Activated T-cell treated with anti-CD3 and anti-CD28 coated beads, Interleukin-2, amount 50 U/mL, for 72 hours (primary cell): ENCODE measurements at places on chromosomes 1 and 21. TPM values are rescaled to one million over a fixed set of nuclear protein-coding genes. Genes with fewer than 3 reads are reported as not detected.

The KIF17 gene
- not detected for total RNA-seq

The FOXO6 gene
- total RNA-seq, result 0.21 TPM

- peaks cover 13% of the 10 kb centered on the region for H3K27me3 ChIP-seq
- H3K36me3 ChIP-seq, result no peaks in the 10 kb centered on the region
- H3K27ac ChIP-seq, result no peak overlapping the region
- no peak overlapping the region for H3K4me3 ChIP-seq
- H3K4me1 ChIP-seq, result no peaks in the 10 kb centered on the region
These were observed 217.9 kb downstream of the FOXD2 start for GRCh38 chr1:47655521-47656300.

The SFN gene
- 0.86 TPM for total RNA-seq

The CHIT1 gene
- total RNA-seq, result 4.7 TPM

GRCh38 chr21:46116776-46117585, 19.1 kb downstream of the COL6A2 start:
- H3K4me1 ChIP-seq, result no peaks in the 10 kb centered on the region
- no peaks in the 10 kb centered on the region for H3K36me3 ChIP-seq
- H3K27me3 ChIP-seq, result no peaks in the 10 kb centered on the region
- H3K27ac ChIP-seq, result no peak overlapping the region
- no peak for DNase-seq

DNA sequence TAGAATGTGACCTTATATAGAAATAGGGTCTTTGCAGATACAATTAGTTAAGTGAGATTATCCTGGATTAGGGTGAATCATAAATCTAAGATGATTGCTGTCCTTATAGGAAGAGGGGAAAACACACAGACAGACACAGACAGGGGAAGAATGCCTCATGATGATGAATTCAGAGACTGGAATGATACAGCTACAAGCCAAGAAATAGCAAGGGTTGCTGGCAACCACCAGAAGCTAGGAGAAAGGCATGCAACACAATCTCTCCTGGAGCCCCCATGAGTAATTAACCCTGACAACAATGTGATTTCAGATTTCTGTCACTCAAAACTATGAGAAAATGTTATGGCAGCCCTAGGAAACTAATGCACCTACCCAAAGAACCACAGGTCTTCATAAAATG, 19.1 kb upstream of the PPIH start:
- no peak for DNase-seq
- H3K27me3 ChIP-seq, result no peaks in the 10 kb centered on the region
- H3K36me3 ChIP-seq, result no peaks in the 10 kb centered on the region
- H3K4me3 ChIP-seq, result no peak overlapping the region
- no peak overlapping the region for H3K27ac ChIP-seq

DNA sequence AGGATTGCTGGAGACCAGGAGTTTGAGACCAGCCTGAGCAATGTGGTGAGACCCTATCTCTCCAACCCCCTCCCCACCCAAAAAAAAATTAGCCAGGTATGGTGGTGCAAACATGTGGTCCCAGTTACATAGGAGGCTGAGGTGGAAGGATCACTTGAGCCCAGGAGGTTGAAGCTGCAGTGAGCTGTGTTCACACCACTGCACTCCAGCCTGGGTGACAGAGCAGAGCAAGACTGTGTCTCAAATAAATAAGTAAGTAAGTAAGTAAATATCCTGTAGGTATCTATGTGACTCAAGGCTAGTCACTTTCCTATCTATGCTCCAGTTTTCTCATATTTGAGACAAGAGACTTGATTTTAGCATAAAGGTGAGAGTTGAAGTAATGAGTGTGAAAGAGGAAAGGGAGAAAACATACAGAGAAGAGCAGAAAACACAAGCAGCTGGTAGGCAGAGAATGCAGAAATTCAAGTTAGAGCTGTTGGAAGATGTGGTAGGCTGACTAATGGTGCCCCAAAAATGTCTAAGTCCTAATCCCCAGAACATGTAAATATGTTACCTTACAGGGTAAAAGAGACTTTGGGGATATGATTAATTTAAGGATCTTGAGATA, 7.5 kb downstream of the PPP1R12B start:
- no peak overlapping the region for H3K27ac ChIP-seq
- H3K27me3 ChIP-seq, result no peaks in the 10 kb centered on the region
- no peaks in the 10 kb centered on the region for H3K36me3 ChIP-seq
- DNase-seq, result no peak
- H3K4me3 ChIP-seq, result no peak overlapping the region
- peaks cover 10% of the 10 kb centered on the region for H3K4me1 ChIP-seq

The CYP4A11 gene
- total RNA-seq, result not detected

DNA sequence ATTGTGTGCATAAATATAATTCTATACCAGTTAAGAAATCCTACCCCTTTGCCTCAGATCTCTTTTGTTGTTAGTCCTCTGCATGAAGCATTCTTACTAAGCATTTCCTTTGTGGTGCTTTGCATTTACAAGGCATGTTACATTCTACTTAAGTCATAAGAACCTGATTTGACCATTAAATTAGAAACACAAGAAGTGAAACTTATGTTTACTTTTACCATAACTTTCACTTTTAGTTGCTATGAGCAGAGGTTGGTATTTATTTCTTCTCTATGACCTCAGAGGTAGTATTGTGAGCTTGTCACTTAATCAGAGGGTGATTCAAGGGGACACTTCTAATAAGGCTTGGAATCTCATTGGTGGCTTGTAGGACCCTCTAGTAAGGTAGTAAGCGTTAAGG, 9.0 kb downstream of the FAM20B start:
- H3K4me3 ChIP-seq, result peak overlapping the region; percentile 90
- H3K27ac ChIP-seq, result peak overlapping the region; percentile 99
- H3K27me3 ChIP-seq, result no peaks in the 10 kb centered on the region
- no peaks in the 10 kb centered on the region for H3K36me3 ChIP-seq
- H3K4me1 ChIP-seq, result peaks cover 93% of the 10 kb centered on the region
- DNase-seq, result no peak

GRCh38 chr1:70204600-70204999, 779 bp downstream of the LRRC40 start:
- H3K27me3 ChIP-seq, result no peaks in the 10 kb centered on the region
- peak overlapping the region; percentile 99 for H3K4me3 ChIP-seq
- H3K27ac ChIP-seq, result peak overlapping the region; percentile 99
- peaks cover 5% of the 10 kb centered on the region for H3K36me3 ChIP-seq
- peaks cover 60% of the 10 kb centered on the region for H3K4me1 ChIP-seq
- DNase-seq, result no peak

DNA sequence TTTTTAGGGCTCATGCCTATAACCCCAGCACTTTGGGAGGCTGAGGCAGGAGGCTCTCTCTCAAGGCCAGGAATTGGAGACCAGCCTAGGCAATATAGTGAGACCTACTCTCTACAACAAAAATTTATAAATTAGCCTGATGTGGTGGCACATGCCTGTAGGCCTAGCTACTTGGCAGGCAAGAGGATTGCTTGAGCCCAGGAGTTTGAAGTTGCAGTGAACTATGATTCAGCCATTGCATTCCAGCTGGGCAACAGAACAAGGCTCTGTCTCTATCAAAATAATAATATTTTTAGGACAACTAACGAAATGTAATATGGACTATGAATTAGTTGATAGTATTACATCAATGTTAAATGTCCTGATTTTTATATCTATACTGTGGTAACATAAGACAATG, 68.8 kb upstream of the ARID1A start:
- no peaks in the 10 kb centered on the region for H3K27me3 ChIP-seq
- H3K27ac ChIP-seq, result no peak overlapping the region
- DNase-seq, result no peak
- no peak overlapping the region for H3K4me3 ChIP-seq
- H3K36me3 ChIP-seq, result no peaks in the 10 kb centered on the region

- no peaks in the 10 kb centered on the region for H3K27me3 ChIP-seq
- no peaks in the 10 kb centered on the region for H3K4me1 ChIP-seq
- H3K27ac ChIP-seq, result no peak overlapping the region
- no peak overlapping the region for H3K4me3 ChIP-seq
These were observed 37.6 kb downstream of the DHCR24 start for GRCh38 chr1:54849219-54850068.

The SPATA1 gene
- total RNA-seq, result 2.9 TPM

- H3K27me3 ChIP-seq, result no peaks in the 10 kb centered on the region
- DNase-seq, result peak; percentile 41
- H3K27ac ChIP-seq, result peak overlapping the region; percentile 98
- peaks cover 13% of the 10 kb centered on the region for H3K36me3 ChIP-seq
These were observed 91.7 kb downstream of the CDC14A start for GRCh38 chr1:100443811-100444571.

DNA sequence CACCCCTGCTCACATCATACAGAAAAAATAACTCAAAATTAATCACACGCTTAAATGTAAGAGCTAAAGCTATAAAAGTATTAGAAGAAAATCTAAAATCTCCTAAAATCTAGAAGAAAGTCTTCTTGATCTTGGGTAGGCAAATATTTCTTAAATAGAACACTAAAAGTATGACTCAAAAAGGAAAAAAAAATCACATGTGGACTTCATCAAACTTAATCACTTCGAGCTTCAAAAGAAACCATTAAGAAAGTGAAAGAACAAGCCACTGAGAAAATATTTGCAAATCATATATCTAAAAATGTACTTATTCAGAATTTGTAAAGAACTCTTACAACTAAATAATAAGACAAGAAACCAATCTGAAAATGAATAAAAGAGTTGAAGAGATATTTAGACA, 32.7 kb downstream of the LRRC52 start:
- no peak overlapping the region for H3K4me3 ChIP-seq
- DNase-seq, result no peak
- no peaks in the 10 kb centered on the region for H3K36me3 ChIP-seq
- no peak overlapping the region for H3K27ac ChIP-seq
- no peaks in the 10 kb centered on the region for H3K4me1 ChIP-seq
- H3K27me3 ChIP-seq, result peaks cover 37% of the 10 kb centered on the region

DNA sequence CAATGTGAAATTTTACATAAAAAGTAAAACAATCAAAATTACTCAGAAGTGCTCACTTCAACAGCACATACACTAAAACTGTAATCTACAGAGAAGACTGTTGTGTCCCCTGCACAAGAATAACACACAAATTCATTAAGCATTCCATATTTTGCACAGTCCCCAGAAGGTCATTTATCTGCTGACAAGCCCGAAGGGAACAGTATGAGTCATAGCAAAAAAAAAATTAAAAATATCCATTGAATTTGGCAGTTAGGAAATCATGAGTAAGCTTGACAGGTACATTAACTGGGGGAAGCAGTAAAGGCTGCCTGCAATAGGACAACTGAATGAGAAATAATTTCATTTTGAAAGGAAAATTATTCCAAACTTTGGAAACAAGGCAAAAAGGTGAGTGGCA, 3.3 kb upstream of the CACYBP start:
- peaks cover 9% of the 10 kb centered on the region for H3K4me1 ChIP-seq
- H3K36me3 ChIP-seq, result peaks cover 13% of the 10 kb centered on the region
- no peak for DNase-seq
- no peak overlapping the region for H3K4me3 ChIP-seq

The VANGL1 gene
- 3.8 TPM for total RNA-seq

The FCRL5 gene
- total RNA-seq, result not detected

The CELA2B gene
- total RNA-seq, result not detected

The PGBD5 gene
- total RNA-seq, result 0.12 TPM

DNA sequence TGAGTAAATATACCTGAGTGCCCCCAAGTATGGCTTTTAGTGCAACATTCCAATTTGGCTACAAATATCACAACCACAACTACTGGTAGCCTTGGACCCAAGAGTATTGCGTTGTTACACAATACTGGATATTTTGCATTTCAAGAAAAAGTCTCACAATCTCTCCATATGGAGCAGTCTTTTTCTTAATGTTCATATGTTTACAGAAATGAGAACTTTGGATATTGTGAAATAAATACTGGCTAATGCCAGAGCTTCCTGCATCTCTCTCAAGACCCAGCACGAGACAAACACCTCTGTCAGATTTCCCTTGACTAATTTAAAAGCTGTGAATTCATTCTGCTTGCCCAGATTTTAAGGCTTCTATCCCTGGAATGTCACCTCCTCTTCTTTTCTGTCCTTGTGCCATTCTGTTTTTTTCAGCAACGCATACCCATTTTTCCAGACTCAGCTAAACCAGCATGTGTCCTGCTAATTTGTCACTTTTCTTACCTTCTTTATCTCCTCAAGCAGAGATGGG, 136.2 kb upstream of the BACE2 start:
- DNase-seq, result no peak
- H3K4me3 ChIP-seq, result no peak overlapping the region
- peaks cover under 1% of the 10 kb centered on the region for H3K36me3 ChIP-seq

The LCE3E gene
- total RNA-seq, result not detected

- H3K27ac ChIP-seq, result no peak overlapping the region
- peaks cover 7% of the 10 kb centered on the region for H3K36me3 ChIP-seq
- H3K4me1 ChIP-seq, result no peaks in the 10 kb centered on the region
These were observed 3.7 kb upstream of the KLF18 start for GRCh38 chr1:44144962-44145756.

- peaks cover 39% of the 10 kb centered on the region for H3K4me1 ChIP-seq
- no peak for DNase-seq
- no peaks in the 10 kb centered on the region for H3K36me3 ChIP-seq
These were observed 69.3 kb downstream of the EPB41 start for GRCh38 chr1:28983509-28984310.

DNA sequence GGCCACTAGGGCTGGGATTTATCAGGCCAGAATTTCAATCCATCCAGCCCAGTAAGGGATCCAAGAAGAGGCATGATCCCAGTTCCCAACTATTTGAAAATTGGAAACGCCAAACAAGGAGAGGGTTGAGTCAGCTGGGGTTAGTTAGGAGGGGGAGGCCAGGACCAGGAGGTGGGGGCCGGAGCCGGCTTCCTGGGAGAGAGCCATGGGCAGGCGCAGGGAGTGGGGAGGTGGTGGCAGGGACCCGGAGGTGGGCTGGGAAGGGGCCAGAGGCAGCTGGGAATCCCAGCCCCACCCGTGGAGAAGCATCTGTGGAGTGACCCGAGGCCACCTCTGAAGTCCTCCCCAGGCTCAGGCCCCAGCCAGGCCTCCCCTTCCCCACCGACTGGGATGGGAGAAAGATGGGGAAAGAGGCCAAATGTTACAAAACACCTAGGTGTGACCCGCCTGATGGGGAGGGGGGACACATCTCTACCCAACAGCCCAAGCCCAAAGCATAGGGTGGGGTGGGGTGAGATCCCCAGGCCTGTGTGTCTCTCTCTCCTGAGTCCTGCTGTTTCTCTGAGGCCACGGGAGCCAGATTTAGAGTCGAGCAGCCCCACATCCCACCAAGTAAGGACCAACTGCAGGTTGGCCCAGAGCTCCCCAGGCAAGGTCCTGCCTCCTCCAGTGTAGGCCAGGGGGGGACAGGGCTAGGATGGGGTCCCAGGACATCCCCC, 10.1 kb downstream of the HSPG2 start:
- peaks cover 4% of the 10 kb centered on the region for H3K27me3 ChIP-seq
- no peak overlapping the region for H3K27ac ChIP-seq
- DNase-seq, result no peak
- H3K36me3 ChIP-seq, result no peaks in the 10 kb centered on the region

GRCh38 chr1:2046174-2046917, 3.9 kb upstream of the PRKCZ start:
- H3K4me3 ChIP-seq, result no peak overlapping the region
- no peak overlapping the region for H3K27ac ChIP-seq
- peaks cover 15% of the 10 kb centered on the region for H3K27me3 ChIP-seq
- H3K36me3 ChIP-seq, result no peaks in the 10 kb centered on the region
- H3K4me1 ChIP-seq, result peaks cover 29% of the 10 kb centered on the region
- DNase-seq, result peak; percentile 83

The FCGR1A gene
- not detected for total RNA-seq

The BTBD8 gene
- total RNA-seq, result 3.1 TPM

The LRRC38 gene
- total RNA-seq, result not detected

- no peaks in the 10 kb centered on the region for H3K36me3 ChIP-seq
- H3K4me1 ChIP-seq, result no peaks in the 10 kb centered on the region
- no peak overlapping the region for H3K4me3 ChIP-seq
- no peak overlapping the region for H3K27ac ChIP-seq
These were observed 299.4 kb upstream of the LYPLAL1 start for GRCh38 chr1:218874313-218874712.
